ENCODE measurements at places on chromosomes 16 and 17. TPM values are rescaled to one million over a fixed set of nuclear protein-coding genes. Genes with fewer than 3 reads are reported as not detected.

DNA sequence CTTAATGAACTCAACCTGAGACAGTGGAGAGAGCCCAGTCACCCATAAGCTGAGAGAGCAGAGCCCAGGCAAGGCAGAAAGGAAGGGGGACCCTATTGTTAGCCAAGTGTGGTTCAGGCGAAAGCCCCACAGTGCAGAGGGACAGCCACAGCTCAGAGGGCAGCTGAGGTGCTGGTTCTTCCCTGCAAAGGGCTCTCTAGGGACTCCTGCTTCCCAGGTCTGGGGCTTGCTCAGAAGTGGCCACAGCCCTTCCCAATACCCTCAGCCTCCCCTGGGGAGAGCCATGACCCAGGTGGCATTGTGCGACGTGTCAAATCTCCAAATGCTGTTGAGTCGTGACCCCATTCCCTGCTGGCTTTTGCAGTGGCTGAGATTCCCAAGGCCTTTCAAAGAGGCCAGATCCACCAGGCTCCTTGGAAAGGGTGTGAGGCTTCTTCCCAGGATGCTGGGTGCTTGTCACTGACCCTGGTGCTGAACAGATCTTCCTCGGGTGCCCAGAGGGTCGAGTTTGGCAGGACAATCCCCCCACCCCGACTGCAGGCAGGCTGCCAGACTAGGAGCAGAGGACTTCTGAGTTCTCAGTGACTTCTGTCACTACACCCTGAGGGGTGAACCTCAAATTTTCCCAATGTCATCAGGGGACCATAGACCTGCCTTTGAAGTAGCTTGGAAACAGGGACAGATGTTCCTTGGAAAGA is 2.5 kb upstream of the CCL17 start:
- no peak for DNase-seq
- H3K4me3 ChIP-seq: no peak overlapping the region
- H3K36me3 ChIP-seq: no peaks in the 10 kb centered on the region
- H3K27me3 ChIP-seq: peaks cover 2% of the 10 kb centered on the region
- H3K27ac ChIP-seq: no peak overlapping the region

DNA sequence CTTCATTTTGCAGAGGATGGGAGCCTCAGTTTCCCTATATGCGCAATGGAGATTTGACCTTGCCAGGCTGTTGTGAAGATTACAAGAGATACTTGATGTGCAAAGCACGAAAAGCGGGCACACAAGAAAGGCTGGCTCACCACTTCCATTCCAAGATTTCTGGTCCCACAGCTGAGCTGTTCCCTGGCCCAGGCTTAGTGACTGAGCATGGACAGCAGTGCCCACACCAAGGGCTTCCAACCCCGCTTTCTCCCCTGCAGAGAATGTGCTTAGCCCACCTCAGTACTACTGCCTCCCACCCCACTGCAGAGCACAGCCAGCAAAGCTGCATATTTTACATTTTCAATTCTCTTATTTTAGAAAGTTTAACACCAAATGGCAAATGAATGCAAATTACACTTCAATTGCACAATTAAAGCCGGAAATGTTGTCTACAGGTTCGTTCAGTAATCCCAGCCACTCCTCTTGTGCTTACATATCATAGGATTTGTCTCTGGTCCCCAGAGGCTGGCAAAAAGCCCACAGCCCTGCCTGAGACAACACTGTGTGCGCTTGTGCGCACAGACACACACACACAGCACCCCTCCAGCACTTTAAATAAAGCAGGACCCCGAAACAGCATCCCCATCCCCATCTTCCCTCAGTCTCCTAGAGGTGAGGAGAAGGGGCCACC is 51.8 kb downstream of the VAC14 start:
- no peak overlapping the region for H3K27ac ChIP-seq
- peaks cover 30% of the 10 kb centered on the region for H3K4me1 ChIP-seq
- peaks cover 7% of the 10 kb centered on the region for H3K36me3 ChIP-seq
- no peaks in the 10 kb centered on the region for H3K27me3 ChIP-seq
- no peak overlapping the region for H3K4me3 ChIP-seq
- no peak for DNase-seq

GRCh38 chr17:58517378-58517927 is 3.0 kb upstream of the MTMR4 start:
- H3K27ac ChIP-seq: peak overlapping the region; percentile 76
- H3K4me1 ChIP-seq: peaks cover 39% of the 10 kb centered on the region
- no peak for DNase-seq
- H3K4me3 ChIP-seq: peak overlapping the region; percentile 91
- H3K36me3 ChIP-seq: peaks cover 13% of the 10 kb centered on the region
- no peaks in the 10 kb centered on the region for H3K27me3 ChIP-seq

MBTD1 gene
- total RNA-seq: 7.0 TPM

FBXL20 gene
- 19.1 TPM for total RNA-seq
